T-helper 17 cell (primary cell): ENCODE measurements at places on chromosomes 6 and 20. TPM values are rescaled to one million over a fixed set of nuclear protein-coding genes. Genes with fewer than 3 reads are reported as not detected.

DNA sequence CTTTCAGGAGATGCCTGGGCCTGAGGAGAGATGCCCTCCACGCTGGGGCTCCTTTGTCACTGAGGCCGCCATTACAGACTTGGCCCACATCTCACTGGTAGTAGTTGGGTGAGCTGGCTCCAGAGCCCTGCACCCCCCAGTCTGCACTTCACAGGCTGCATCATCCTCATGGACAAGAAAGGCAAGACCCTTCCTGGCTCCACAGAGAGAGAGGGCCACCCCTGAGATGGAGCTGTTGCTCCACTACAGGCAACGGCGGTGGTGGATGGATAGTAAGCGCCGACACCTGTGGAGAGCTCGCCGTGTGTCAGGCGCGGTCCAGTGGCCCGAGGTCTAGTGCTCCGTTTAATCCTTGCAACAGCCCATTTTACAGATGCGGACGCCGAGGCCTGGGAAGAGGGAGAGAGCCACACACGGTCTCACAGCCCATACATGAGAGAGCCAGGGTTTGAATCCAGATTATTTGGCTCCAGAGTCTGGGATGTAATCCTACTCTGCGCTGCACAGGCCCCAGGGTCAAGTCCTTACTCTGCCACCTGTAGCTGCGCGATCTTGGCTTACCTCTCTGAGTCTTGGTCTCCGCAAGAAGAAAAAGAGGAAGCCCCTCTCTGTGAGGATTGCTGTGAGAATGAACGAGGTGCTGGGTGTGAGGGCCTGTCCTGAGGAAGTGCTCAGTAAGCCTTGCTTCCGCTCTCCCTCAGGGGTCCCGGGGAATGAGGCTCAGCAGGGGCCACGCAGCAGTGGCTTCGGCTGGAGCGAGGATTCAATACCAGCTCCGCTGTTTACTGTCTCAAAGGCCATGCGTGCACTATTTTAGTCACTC lies 34.5 kb downstream of the SPDEF start:
- H3K36me3 ChIP-seq = peaks cover 5% of the 10 kb centered on the region
- H3K27ac ChIP-seq = no peak overlapping the region
- H3K27me3 ChIP-seq = peaks cover 6% of the 10 kb centered on the region
- peaks cover 2% of the 10 kb centered on the region for H3K4me1 ChIP-seq
- no peak for DNase-seq

The CST5 gene
- not detected for total RNA-seq

DNA sequence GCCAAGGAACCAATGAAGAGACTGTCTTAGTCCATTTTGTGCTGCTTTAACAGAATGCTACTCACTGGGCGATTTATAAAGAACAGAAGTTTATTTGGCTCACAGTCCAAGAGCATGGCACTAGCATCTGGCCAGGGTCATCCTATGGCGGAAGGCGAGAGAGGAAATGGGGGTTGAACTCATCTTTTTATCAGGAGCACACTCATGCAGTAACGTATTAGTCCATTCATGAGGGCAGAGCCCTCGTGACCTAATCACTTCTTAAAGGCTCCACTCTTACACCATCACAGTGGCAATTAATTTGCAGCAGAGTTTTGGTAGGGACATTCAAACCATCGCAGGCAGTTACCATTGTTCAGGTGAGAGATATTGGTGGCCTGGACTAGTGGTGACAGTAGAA lies 8.5 kb downstream of the ARFGEF2 start:
- no peaks in the 10 kb centered on the region for H3K36me3 ChIP-seq
- H3K4me1 ChIP-seq = peaks cover 22% of the 10 kb centered on the region
- no peak for DNase-seq
- H3K4me3 ChIP-seq = no peak overlapping the region
- no peaks in the 10 kb centered on the region for H3K27me3 ChIP-seq

The ETV7 gene
- 0.37 TPM for total RNA-seq

The PLG gene
- not detected for total RNA-seq
